Left ventricle myocardium inferior (tissue), 1 donor: ENCODE measurements at places on chromosomes 2 and 18. TPM values are rescaled to one million over a fixed set of nuclear protein-coding genes. Genes with fewer than 3 reads are reported as not detected.

The SERPINB12 gene
- total RNA-seq: not detected

DNA sequence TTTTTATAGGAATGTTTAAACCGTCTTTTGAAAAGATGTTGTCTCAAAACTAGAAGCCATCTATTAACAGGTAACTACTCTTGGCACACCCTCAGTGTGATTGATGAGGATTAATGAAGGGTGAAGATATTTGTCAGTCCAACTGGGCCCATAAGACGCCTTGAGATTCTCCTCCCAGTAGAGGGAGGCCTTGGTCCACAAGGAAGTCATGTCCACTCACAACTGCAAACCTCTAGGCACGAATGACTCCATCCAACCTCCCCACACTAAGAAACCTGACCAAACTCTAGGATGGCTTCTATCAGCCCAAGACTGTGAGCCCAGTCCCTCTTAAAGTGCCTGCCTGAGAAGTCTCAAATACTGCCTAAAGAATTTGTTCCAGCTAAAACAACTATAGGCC lies 19.2 kb upstream of the GRP start:
- no peak for DNase-seq
- no peaks in the 10 kb centered on the region for H3K4me1 ChIP-seq
- H3K4me3 ChIP-seq: no peak overlapping the region

The NT5C1B gene
- total RNA-seq: not detected

DNA sequence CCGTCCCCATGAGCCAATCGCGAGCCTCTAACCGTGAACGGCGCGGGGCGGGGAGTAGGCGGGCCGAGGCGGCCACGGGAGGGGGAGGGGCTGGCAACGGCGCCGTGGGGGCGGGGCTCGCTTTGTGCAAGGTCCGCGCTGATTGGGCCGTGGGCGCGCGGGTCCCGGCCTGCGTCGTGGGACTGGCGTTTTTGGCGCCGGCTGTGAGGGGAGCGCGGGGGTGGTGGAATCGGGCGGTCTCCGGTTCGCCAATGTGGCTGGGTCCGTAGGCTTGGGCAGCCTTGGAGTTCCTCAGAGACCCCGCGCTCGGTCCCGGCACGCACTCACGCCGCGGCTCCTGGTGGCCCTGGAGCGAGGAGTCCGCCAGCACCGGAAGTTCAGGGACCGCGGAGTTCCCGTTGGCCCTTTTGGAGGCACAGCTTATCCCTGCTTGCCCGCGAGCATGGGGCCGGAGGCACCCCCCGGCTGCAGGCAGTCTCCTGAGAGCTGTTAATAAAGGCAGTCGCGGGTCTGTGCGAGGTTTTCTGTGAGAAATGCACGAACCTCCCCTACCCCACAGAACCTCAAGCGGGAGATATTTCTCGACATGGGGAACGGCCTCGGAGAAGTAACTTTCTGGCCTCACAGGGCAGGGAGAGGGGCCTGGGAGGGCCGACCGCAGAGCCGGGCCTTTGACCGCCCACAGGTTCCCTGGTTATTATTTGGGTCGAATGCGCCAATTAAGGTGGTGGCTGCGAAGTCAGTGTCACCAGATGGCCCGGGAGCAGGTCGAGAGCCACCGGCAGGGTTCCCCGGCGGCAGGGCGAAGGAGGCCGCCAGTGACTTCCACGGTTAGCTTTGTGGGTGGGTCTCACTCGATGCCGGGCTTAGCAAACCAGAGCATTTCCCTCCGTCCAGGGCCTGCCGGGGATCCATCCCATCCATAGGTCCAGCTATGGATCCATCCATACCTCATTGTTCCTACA lies 574 bp upstream of the NCL start:
- peak overlapping the region; percentile 97 for H3K27ac ChIP-seq
- no peaks in the 10 kb centered on the region for H3K27me3 ChIP-seq
- DNase-seq: peak; percentile 99
- peaks cover 31% of the 10 kb centered on the region for H3K36me3 ChIP-seq
- peaks cover 57% of the 10 kb centered on the region for H3K4me1 ChIP-seq

The KIF1A gene
- 2.0 TPM for total RNA-seq

DNA sequence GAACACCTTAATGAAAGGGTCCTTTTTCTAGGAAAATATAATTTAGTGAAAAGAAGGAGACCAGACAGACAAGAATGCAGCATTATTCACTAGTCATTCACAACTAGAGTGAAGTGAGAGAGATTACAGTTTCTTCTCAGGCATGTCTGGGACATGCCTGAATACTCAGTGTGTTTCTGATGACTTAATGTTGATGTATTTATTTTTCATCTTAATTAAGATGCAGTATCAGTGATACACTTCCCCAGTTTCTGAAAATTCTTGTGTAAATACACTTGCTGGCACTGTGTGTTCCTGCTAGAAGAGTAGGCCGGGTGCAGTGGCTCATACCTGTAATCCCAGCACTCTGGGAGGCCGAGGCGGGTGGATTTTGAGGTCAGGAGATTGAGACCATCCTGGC lies 143.6 kb downstream of the MYO3B start:
- no peaks in the 10 kb centered on the region for H3K4me1 ChIP-seq
- no peaks in the 10 kb centered on the region for H3K36me3 ChIP-seq
- no peak overlapping the region for H3K4me3 ChIP-seq
- no peak for DNase-seq
- peaks cover 10% of the 10 kb centered on the region for H3K27me3 ChIP-seq
- H3K27ac ChIP-seq: no peak overlapping the region
